Adipose tissue (tissue), 3 donors: ENCODE measurements at places on chromosomes 11 and 22. TPM values are rescaled to one million over a fixed set of nuclear protein-coding genes. Genes with fewer than 3 reads are reported as not detected.

Gene MISFA
- 2.8 TPM for polyA plus RNA-seq

Gene MCAT
- polyA plus RNA-seq = 15.3 TPM

Gene ABCC8
- polyA plus RNA-seq = 1.7 TPM

Gene POU2AF1
- not detected for polyA plus RNA-seq

Gene TENM4
- polyA plus RNA-seq = 0.22 TPM

Gene OR4A15
- polyA plus RNA-seq = not detected

Gene DDIAS
- 0.37 TPM for polyA plus RNA-seq

Gene SPA17
- 2.3 TPM for polyA plus RNA-seq

Gene PHLDA2
- polyA plus RNA-seq = 5.5 TPM

Gene LGALS12
- polyA plus RNA-seq = 24.6 TPM

Gene SLC25A18
- polyA plus RNA-seq = 13.0 TPM

Gene OR8B4
- polyA plus RNA-seq = not detected

Gene TSPAN32
- polyA plus RNA-seq = 0.75 TPM

Gene ABCG4
- polyA plus RNA-seq = 0.01 TPM

Gene DTX4
- polyA plus RNA-seq = 7.0 TPM

Gene SAC3D1
- 7.9 TPM for polyA plus RNA-seq

Gene ALX4
- 0.01 TPM for polyA plus RNA-seq

Gene MPPED2
- 0.51 TPM for polyA plus RNA-seq

Gene LMO2
- polyA plus RNA-seq = 44.0 TPM

Gene KCNJ1
- not detected for polyA plus RNA-seq

Gene SLC22A25
- polyA plus RNA-seq = not detected

Gene C11orf87
- polyA plus RNA-seq = 0.01 TPM

Gene SAA2
- 158 TPM for polyA plus RNA-seq

Gene HYLS1
- polyA plus RNA-seq = 2.6 TPM

Gene IFITM5
- 0.35 TPM for polyA plus RNA-seq

Gene GRK3
- 5.8 TPM for polyA plus RNA-seq

Gene P2RY6
- polyA plus RNA-seq = 3.3 TPM

Gene MSANTD2
- polyA plus RNA-seq = 5.3 TPM
